ENCODE measurements at places on chromosomes 5 and 9.

GRCh38 chr9:130768265-130768664 lies 66.8 kb upstream of the ABL1 start:
- DNase-seq, result no peak

DNA sequence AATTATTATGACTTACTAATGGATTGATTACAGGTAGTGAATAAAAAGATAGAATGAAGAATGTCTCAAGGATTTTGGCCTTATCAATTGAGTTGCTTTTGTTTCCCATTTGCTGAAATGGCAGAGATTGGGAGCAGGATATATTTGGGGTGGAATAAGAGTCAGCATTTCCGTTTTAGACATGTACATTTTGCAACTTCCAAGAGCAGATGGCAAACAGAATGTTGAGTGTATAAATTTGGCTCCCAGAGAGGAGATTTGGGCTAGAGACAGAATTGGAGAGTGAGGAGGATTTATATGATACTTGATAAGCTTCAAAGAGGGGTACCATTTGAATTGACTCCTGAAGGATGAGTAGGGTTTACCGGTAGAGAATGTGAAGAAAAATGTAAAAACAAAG lies 437.9 kb upstream of the PAPPA start:
- DNase-seq, result no peak

DNA sequence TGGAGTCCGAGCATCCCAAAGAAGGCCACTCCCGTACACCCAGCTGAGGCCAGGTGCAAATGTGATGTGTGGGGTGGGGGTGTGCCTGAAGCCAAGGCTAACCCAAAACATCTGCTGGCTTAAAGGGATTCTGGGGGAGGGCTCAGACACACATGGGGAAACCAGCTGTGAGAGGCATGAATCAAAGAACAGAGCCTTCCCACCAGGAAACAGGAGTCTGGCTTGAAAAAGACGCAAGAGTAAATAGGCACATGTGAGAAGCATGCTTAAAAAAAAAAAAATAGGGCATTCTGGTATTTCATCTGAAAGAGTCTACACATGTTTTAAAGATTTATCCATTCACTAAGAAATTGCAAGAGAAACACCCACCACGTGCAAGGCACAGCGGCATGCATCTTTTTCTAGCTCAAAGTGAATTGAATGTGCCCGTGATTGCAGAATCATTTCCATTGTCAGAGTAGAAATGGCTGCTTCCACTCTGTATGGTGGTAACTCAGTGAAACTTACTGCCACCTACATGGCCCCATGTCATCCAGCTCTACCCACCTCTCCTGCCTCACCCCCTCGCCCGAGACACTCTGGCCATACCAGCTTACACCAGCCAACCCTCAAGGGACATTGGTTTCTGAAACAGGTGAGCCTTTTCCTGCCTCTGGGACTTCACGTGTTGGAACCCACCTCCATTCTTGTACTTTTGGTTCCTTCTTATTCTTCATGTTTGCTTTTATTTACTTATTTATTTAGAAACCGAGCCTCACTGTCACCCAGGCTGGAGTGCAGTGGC lies 71.5 kb downstream of the SEMA5A start:
- no peak for DNase-seq

DNA sequence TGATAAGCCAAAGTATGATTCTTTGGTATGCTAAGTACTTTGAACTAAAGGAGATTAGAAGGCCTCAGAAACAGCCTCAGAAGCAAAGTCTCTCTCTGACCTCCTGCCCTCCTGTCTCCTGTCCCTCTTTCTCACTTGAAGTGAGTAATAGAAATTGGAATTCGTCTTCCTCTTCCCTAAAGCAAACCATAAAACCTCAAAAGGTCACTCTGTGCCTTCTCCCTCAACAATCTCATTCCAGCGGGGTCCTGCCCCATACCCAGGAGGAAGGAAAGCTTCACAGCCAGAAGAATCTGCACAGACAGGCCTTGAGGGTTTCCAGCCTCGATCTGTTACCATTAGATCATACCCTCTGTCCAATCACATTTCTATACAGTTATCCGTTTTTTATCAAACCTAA lies 87.8 kb downstream of the HAPLN1 start:
- no peak for DNase-seq

DNA sequence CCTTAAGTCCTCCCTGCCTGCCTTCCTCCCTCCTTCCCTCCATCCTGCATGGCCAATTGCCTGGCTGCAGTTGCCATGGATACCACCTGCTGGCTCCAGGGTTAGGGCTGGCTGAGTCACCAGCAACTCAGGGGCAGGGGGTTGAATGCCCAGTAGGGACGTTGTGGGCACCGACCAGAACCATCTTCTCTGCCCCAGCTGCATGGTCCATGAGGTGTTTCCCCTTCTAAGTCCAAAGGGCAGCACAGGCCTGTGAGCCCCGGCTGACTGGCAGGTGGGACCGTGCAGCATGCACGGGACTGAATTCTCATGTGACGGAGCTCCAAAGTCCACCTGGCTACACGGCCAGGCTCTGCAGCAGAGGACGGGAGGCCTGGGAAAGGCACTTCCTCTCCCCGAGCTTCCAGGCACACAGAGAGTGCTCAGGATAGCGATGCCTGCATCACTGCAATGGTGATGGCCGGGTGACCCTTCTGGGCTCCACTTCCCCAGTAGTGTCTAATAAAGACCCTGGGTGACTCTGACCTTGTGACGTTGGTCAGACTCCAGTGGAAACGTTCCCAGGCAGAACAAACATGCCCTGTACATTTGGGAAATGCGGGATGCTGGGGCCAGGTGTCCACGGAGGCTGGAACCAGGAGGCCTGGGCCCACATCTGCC lies 5.7 kb downstream of the ASS1 start:
- no peak for DNase-seq

DNA sequence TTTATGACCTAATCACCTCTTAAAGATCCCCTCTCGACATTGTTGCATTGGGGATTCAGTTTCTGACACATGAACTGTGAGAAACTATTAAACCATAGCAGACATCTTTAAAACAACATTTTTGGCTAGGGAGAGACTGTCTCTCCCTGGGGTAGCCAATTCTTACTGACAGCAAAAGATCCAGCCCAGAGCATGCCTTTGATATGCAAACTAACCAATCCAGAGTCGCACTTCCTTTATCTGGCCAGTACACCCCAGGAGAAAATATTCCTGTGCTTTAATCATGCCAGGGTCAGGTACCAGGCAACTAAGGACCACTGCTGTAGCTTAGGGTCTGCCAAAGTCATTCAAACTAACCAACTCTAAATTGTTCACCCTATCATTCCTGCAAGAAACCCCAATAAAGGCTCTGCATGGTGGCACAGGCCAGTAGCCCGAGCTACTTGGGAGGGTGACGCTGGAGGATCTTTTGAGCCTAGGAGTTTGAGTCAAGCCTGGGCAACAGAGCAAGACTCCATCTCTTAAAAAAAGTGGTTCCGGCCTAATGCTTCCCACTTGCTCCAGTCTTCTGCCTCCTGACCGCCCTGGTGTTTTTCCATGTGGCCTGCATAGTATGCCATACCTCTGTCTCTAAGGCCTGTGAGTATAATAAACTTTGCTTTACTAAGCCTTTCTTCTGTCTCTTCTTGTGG lies 62.3 kb upstream of the DAPK1 start:
- no peak for DNase-seq

DNA sequence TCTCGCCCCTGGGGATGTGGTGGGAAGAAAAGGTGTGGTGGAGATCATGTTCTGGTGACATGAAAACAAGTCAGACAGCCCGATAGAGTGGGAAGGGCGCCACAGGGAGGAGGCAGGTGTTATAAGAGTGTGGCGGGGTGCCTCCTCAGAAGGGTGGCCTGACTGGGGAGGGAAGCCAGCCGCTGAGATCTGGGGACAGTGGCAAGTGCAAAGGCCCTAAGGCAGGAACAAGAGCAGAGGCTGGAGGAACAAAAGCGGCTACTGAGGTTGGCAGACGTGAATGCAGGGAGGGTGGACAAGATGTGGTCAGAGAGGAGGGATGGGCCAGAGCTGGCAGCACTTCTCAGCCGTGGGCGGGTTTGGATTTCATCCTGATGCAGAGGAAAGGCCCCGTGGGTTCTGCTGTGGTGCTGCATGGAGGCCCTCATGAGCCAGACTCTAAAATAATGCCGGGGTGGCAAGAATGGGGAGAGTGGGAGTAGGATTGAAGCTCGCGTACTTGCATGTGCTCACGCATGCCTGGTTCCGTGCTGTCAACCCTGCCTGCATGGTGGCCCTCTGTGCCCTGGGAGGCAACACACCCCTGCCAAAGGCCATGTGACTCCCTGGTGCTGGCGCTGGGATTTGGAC lies 89.2 kb downstream of the MVB12B start:
- DNase-seq, result no peak

DNA sequence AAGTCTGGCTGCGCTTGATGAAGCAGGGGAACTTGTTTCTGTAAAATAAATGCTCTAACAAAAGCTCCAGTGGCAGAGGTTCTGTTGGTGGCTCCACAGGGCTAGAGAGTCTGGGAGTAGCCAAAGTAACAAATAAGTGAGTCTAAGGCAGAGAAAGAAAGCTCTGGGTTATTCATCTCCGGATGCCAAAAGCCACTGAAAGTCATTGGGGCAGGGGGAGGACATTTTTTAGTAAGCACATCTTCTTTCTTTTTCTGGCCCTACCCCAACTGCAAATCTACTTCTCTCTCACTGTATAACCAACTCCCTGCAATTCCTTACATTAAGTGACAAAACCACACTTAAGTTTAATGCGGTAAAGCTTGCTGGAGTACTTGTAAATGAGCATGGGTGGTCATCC lies 141.6 kb downstream of the INSYN2B start:
- DNase-seq, result no peak

GRCh38 chr5:139949710-139950109 lies 93.4 kb downstream of the NRG2 start:
- no peak for DNase-seq

DNA sequence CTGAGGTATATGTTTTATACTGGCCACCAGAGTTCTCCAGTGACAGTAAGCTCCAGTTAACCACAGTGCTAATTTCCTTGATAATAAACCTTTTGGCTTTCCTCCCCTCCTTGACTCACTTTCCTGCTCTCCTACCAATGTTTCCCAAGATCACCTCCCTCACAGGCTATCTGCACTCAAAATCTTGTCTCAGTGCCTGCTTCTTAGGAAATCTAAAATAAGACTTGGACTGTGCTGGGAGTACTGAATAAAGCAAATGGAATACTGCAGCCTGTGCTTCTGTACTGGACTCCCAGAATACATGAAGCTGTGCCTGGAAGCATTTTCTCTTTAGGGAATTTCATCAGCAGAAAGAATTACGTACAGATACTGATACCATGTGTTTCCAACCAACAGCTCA lies 1.7 kb upstream of the DCP2 start:
- DNase-seq, result no peak

DNA sequence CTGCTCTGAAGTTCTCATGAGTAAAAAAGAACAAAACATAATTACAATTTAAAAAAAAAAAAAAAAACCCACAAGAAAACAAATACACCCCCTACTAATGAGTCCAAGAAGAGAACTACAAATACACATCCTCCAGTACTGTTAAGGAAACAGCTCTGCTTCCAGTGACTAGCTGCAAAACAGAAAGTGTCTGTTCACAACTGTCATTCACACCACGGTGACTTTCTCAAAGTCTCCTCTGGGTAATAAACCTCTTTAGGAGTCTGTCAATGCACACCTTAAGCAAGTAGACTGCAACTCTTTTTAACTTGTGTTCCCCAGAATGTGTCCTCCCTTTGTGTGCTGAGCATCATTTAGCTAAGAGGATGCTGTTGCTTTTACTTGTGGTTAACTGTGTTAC lies 6.2 kb downstream of the REEP5 start:
- DNase-seq, result no peak

DNA sequence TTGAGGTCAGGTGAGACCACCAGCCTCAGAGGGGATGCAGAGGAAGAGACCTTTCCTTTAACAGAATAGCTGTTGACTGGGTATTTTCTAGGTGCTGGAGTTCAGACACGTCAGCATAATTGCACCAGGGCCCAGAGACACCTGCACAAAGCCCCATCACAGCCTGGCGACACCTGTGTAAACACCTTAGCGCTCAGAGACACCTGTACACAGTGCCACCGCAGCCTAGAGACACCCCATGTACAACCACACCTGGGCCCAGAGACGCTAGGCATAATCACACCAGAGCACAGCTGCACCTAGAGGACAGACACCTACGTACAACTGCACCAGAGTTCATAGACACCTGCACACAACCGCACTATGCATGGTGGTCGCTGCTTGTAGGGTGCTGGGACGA lies 1.0 kb downstream of the TRIP13 start:
- DNase-seq, result no peak

DNA sequence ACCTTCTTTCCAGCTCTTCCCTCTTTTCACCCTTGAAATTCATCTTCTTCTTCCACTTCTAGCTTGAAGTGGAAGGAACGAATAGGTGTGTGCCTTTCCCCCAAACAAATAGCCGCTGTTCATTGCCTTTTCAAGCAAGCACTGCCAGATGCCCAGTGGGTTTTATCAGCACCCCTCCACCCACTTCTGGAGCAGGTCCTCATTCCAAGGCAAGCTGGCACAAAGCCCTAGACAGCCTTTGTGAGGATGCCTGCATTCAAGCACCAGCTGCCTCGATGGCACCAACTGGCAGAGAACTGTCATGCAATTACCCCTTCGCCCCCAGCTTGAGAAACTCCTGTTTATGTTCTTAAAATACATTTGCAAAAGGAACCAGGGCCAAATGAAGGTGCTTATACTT lies 36.5 kb downstream of the SERINC5 start:
- no peak for DNase-seq

All from activated T-helper 1 cell treated with Interleukin-2 at 50 U/mL for 16 hours (primary cell).